ENCODE measurements at places on chromosomes 13 and 19.
A peak's percentile ranks its signal among the peaks of the same experiment; 100 is the strongest.

- no peak for DNase-seq
These were observed 148.9 kb downstream of the SIPA1L3 start for GRCh38 chr19:38055655-38056521.

DNA sequence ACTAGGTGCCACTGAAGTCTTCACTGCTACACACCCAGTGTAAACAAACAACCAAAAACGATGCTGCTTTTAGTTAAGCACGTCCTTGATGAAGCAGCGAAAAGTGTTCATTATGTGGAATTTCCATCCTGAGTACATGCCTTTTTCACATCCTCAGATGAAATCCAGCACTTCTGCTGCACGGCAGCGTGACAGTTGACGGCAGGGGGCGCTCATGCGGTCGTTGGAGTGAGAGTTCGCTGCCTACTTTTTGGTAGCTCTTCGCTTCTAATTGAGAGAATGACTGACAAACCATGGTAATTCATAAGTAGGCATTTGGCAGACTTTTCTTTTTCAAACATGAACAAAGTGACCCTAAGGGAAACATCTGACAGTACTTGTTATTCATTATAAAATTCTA lies 1124.9 kb downstream of the EFNB2 start:
- DNase-seq: no peak

DNA sequence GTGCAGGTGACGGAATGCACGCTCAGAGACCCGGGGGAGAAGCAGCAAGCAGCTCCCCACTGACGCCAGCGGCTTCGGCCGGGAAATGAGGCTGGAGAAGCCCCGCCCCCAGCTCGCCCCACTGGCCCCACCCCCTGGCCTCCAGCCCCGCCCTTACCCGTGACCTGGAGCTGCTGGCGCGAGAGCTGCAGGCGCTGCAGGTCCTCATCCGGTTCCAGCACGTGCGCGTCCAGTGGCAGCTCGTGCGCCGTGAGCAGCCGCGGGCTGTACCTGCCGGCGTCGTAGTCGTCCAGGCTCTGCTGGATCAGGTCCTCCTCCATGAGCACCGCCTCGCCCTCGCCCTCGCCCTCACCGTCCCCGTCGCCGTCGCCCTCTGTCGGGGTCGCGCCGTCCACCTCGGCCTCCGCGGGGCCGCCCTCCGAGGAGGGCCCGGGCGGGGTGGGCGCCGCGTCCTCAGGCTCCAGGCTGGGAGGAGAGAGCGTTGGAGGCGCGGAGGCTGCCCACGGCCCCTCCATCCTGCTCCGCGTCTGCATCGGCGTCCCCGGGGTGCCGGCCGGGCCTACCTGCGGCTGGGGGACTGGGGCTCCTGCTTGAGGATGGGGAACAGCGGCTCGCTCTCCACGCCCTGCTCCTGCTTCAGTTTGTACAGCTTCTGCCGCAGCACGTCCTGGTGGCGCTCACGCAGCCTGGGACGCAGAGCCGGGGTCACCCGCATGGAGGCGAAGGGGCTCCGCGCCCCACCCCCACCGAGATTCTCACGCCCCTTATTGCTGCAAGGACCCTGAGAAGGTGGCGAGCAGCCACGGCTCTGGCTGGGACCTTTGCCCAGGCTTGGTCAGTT lies 6.4 kb upstream of the TBXA2R start:
- peak; percentile 27 for DNase-seq

DNA sequence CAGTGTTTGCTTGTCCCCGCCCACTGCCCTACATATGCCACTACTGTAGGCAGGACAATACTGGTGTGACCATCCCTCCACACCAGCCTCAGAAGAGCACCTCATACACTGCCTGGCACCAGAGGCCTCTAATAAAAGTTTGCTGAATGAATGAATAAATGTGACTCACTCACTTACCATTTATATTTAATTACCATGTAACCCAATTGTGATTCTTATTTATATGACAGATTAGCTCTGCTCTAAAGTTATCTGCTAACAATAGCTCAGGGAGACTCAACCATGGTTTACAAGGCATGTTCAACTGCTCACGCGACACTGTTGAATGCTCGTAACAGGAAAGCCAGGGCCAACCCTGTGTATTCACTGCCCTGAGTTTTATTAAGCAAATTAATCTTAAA lies 66.0 kb upstream of the DOCK9 start:
- DNase-seq: peak; percentile 57

DNA sequence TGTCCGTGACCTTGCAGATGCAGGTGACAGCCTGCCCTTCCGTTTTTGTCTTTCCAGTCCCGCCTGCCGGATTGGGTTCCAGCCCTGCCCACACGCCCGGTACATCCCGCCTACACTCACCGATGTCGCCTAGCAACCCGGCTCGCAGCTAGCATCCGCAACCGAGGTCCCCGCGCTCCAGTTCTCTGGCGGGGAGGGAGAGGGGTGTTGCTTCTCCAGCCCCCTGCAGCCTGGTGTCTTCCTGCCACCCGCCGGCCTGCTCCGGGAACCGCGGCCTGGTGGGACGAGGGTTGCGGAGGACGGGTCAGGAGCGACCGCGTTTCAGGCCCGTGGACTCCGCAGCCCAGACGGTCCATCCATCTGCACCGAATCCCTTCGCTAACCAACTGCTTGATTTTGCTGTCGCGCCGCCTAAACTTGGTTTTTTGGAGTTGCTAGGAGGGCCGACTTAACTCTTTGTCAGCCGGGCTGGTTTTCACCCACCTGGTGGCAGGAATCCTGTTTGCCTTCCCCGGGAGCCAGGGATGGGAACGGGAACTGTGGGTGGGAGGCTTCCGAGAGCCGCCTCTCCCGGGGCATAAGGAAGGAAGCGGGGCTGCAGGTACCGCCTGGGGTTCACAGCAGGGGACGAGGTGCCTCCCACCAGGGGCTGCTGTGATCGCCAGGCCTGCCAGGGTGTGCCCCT lies 15.4 kb upstream of the MATK start:
- no peak for DNase-seq

GRCh38 chr19:10828981-10829821 lies 6.8 kb downstream of the TMED1 start:
- DNase-seq: no peak

- DNase-seq: no peak
These were observed 9.3 kb upstream of the TRPC4 start for GRCh38 chr13:37878921-37879320.

GRCh38 chr19:15666883-15667282 lies 6.0 kb upstream of the CYP4F12 start:
- no peak for DNase-seq

GRCh38 chr13:29924482-29925350 lies 74.3 kb upstream of the UBL3 start:
- DNase-seq: peak; percentile 34

DNA sequence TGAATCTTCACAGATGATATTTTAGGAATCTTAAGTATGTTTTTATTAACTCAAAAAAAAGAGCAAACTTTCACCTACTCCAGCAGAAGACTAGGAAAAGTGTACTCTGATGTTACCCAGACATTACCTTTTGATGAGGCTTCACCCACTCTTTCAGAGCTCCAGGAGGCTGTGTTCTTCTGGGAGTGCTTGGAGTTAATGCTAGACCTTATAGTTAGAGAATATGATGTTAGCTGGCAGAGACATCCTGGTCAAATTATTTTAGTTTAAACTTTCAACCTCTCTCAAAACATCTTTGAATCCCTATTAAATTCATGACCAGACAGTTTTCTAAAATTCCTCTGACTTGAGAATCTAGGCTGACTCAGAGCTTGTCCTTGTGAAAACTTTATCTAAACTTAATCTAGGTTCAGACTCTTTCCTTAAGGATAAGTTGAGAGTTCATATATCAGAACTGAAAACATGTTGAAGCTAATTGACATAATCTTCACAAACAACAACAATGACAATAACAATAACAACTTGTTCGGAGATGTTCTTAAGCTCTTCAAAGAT lies 82.8 kb downstream of the ITGBL1 start:
- peak; percentile 23 for DNase-seq

DNA sequence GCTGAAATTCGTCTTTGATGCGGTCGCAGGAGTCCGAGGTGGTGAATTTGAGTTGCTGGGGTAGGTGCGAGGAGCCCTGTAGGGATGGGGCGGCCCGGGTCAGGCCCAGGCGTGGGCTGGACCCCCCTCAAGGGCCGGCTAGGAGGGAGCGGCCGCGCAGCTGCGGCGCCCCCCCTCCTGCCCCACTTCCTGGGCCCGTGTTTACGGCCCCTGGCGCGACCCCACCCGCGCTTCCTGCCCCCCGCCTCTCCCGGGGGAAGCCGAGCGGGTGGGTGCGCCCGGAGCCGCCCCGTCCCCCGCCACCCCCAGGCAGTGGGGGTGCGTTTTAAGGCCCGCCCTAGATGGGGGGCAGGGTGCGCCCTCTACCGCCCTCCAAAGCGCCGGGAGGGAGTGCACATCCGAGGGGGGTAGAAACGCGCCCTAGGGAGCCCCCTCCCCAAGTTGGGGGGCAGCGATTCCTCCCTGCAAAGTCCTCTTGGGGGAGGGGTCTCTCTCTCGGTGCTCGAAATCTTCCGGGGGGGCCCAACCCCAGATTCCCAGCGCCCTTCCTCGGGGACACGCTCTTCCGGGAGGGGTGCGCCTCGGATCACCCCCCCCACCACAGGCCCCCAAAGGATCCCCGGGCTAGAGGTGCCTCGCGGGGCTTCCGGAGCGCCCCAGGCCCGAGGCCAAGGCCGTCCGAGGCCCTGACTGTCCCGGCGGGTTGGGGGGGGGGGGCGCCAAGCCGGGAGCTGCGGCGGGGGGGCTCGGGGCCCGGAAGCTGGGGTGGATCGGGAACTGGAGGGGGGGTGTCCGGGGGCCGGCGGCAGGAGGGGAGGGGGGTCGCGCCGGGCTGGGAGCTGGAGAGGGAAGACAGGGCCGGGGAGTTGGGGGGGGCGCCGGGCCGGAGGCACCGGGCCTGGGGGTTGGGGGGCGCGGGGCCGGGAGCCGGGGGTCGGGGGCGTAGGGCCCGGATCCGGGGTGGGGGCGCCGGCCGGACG lies 823 bp downstream of the TLE5 start:
- peak; percentile 53 for DNase-seq

- peak; percentile 11 for DNase-seq
These were observed 109.8 kb upstream of the GPC6 start for GRCh38 chr13:93116809-93117208.

GRCh38 chr19:49129238-49129583 lies 9.9 kb downstream of the PPFIA3 start:
- DNase-seq: no peak

- no peak for DNase-seq
These were observed 183.7 kb upstream of the LSM14A start for GRCh38 chr19:33988601-33989000.

GRCh38 chr13:20407759-20408158 lies 117.9 kb downstream of the CRYL1 start:
- no peak for DNase-seq

GRCh38 chr19:9641810-9642209 lies 20.8 kb upstream of the ZNF561 start:
- DNase-seq: no peak

GRCh38 chr13:22018836-22019210 lies 347.9 kb downstream of the FGF9 start:
- no peak for DNase-seq

DNA sequence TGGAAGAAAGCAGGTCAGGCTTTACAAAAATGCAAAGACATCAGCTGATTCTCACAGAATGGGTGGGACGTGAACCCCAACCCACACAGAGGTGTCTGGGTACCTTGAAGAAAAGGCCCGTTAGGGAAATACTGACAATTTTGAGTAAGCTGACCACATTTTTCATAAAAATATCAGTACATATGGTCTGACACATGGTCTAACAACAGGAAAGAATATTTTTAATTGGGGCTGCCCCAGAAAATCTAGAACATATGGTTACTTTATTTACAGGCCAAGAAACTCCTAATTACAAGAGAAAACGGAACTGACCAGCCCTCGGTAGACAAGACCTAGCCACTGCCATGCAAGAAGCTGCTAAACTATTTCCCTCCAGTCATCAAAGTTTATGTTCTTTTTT lies 48.7 kb upstream of the ITM2B start:
- DNase-seq: no peak

Data from fibroblast of lung (primary cell).